ENCODE measurements at places on chromosomes 3 and 15. TPM values are rescaled to one million over a fixed set of nuclear protein-coding genes. Genes with fewer than 3 reads are reported as not detected.

- DNase-seq: no peak
Measured at GRCh38 chr15:70151003-70151402, 53.3 kb upstream of the TLE3 start.

DNA sequence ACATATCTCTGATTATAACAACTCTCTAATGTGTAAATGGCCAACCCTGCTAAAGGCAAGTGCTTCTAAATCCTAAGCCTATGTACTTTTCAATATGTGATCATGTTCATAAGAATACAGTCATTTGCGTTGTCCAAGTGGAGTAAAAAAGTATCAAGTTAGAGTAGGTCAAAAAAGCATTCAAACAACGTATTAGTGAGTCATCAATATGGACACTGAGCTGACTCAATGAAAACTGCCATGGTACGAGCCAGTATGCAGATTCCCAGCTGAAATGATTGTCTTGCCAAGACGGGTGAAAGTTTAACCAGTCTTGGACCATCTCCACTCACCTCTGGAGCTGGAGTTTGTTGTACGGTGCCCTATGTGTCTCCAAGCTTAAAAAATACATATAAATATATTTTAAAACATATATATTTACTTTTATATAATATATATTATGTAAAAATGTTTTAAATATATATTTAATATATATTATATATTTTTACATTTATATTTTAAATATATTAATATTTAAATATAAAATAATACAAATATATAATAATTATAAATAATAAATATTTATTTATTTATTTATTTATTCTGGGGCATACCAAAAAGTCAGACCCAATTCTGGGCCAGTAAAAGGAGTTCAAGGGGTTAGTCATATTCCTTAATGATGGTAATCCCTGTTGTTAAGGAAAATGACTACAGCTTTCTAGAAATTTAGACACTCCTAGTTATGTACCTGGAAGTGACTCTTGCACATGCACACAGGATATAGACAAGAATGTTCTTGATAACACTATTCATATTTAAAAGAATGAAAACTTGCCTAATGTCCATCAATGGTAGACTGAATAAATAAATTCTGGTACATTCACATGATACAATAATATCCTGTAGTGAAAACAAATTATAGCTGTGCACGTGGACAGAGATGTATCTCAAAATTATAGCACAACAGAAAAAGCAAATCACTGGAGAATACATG, 27.2 kb downstream of the PLSCR4 start:
- DNase-seq: no peak

GRCh38 chr15:74383695-74384565, 16.5 kb upstream of the CYP11A1 start:
- DNase-seq: no peak

Gene NCK1
- 100 TPM for total RNA-seq

GRCh38 chr15:36468746-36469145, 110.7 kb upstream of the CDIN1 start:
- no peak for DNase-seq

DNA sequence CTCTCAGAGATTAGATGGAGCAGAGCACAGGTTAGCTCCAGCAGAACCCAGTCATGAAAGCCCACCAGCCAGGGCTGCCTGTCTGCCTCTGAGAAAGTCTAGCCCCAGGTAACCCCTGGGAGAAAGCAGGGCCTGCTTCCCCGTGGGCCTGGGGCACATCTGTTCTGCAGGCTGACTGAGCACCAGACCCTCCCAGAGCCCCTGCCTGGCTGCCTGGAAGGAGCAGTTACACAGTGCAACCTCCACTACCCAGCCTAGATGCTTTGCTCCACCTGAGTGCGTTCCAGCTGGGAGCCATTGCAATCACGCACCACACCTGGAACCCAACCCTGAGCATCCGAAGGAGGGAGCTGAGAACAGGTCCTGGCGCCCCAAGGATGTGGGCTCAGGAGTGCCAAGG, 24.7 kb upstream of the OR5K4 start:
- no peak for DNase-seq

- DNase-seq: no peak
Measured at GRCh38 chr3:134216191-134216764, 34.4 kb downstream of the RYK start.

DNA sequence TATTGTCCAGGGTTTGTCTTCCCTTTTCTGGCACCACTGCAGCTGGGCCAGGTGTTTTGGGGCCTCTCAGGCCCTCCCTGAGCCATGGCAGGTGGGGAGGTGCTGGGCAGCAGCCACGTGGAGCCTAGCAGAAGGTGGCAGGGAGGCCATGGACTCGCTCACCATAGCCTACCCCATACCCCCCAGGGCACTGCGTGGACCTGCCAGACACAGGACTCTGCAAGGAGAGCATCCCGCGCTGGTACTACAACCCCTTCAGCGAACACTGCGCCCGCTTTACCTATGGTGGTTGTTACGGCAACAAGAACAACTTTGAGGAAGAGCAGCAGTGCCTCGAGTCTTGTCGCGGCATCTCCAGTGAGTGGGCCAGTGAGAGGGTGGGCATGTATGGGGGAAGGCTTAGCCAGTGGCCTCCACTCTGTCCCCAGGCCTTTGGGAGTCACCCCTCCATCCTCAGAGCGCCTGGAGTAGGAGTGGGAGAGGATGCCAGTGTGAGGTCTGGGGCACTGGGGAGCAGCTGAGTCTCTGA, 11.9 kb downstream of the SPINT1 start:
- DNase-seq: no peak

Gene ADCY5
- 22.7 TPM for total RNA-seq

Gene TSC22D2
- 14.4 TPM for total RNA-seq

DNA sequence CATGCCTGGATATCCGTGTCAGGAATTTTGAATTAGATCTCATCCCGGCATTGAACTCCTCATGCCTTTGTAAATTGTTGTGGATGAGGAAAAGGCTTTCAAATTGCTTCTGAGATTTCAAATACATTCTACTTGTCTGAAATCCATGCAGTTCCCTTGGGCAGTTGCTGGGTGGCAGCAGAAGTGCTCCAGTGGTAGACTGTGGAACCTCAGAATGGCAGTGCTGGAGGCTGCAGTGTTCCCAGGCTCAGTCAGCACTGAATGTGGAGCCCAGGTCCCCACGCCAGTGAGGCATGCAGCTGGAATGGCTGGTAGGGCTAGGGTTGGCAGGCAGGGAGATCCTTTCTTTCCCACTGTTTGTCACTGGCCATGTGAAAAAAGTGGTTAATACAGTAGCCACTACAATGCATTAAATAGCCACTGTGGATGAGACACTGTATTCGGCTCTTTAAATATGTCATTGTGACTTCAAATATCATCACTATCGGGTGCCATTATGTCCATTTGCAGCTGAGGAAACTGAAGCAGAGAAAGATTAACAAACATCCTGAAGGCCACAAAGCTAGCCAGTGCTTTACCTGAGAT, 98.6 kb downstream of the TPRG1 start:
- DNase-seq: no peak

DNA sequence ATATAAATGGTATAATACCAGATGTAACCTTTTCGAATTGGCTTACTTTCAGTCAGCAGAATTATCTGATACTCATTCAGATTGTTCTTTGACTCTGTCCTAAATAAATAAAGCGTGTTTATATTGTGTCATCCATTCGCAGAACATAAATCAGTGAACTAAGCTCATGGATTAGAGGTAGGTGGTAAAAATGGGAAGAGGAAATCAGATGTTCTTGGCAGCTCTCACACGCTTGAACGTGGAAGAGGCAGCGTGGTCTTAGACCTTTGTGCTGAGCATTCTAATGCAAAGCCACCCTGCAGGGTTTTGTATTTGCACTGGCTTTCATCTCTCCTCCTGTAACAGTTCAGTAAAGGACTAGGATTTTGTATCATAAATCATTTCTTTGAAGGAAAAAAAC, 441.4 kb downstream of the GABRG3 start:
- DNase-seq: no peak

Gene ITGA11
- 12.1 TPM for total RNA-seq

DNA sequence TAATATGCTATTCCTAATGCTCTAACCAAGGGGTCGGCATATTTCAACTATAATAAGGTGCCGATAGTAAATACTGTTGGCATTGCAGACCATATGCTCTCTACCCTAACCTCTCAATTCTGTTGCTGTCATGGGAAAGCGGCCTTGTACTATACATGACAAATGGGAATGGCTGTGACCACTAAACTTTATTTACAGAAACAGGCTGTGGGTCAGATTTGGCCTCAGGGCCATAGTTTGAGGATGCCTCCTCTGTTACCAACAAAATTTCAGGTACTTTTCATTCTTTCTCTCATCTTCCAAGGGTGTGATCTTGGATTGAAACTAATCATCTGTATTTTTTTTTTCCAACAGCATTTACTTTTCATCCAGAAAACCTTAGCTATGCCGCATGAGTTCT, 242.0 kb downstream of the MAGI1 start:
- DNase-seq: no peak

DNA sequence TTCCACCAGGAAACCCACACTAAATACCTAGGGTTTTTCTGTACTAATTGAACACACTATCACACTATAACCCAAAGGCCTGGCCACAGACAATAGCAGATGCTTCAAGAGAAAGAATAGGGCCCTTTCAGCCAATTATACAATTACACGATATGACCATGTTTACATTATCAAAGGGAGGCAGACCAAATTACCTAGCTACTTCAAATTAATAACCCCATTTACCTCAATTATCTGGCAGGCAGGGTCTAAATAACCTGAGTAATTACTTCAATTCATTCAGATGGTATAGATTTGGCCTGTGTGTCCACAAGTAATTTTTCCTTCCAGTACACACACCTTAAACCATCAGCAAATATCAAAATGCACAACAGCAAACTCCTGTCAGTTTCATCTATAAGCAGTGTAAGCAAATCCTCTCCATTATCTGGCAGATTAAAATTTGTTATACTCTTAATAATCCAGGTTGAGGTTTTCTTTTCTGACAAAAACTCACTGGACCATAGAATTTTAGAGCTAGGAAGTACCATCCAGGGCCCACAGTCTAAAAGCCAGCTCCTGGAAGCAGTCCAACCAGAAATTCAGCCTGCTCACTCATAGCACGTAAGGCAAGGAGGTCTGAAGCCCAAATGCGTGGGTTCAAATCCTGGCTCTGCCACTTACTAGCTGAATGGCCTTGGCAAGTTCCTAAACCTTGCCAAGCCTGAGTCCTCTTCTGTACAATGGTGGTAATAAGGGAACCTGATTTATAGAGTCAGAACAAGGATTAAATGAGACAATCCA, 51.8 kb downstream of the RFTN1 start:
- no peak for DNase-seq

Gene SIDT1
- 5.5 TPM for total RNA-seq

DNA sequence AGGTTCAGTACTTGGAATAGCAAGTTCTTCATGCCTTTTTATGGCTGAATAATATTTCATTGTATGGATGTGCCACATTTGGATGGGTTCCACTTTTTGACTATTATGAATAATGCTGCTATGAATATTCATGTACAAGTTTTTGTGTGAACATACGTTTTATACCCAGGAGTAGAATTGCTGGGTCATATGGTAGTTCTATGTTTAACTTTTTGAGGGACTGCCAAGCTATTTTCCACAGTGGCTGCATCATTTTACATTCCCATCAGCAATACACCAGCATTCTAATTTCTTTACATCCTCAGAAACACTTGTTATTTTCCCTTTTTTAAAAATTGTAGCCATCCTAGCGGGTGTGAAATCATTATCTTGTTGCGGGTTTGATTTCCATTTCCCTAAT, 76.0 kb upstream of the PRR20G start:
- DNase-seq: no peak

Gene CHRM5
- 0.44 TPM for total RNA-seq

- no peak for DNase-seq
Measured at GRCh38 chr3:38582316-38582715, 67.2 kb downstream of the SCN5A start.

DNA sequence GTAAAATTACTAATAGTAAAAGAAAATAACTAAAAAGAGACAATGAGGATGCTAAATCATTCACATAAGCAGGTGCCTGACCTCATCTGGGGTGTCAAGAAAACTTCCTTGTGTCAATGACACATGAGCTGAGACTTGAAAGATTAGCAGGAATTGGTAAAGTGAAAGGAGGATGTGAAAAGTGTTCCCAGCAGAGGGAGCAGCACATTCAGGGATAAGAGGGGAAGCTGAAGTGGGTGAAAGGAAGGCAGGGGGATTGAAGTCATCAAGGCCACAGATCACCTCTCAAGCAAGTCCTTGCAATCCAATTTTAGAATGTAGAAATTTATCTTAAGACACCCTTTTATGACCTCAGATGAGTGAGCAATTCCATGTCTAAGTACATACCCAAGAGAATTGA, 60.2 kb upstream of the ACP3 start:
- no peak for DNase-seq

Gene PLSCR4
- 108 TPM for total RNA-seq

DNA sequence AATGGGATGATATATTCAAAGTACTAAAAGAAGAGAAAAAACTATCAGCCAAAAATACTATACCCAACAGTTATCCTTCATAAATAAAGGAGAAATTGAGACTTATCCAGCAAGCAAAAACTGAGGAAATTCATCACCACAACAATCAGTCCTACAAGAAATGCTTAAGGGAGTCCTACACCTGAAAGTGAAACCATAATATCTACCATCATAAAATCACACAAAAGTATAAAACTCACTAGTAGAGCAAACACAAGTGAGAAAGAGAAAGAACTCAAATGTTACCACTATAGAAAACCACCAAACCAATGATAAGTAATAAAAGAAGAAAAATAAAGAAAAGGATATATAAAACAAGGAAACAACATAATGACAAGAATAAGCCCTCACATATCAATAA, 103.6 kb upstream of the NEO1 start:
- no peak for DNase-seq

Gene ATP13A5
- total RNA-seq: under 0.01 TPM

Gene VEPH1
- 6.1 TPM for total RNA-seq

- peak; percentile 34 for DNase-seq
Measured at GRCh38 chr3:111338059-111338698, 203.8 kb upstream of the CD96 start.

Gene MINAR1
- total RNA-seq: 0.22 TPM

Gene HDC
- total RNA-seq: 1.5 TPM

GRCh38 chr3:178982137-178982536, 89.5 kb downstream of the ZMAT3 start:
- no peak for DNase-seq

DNA sequence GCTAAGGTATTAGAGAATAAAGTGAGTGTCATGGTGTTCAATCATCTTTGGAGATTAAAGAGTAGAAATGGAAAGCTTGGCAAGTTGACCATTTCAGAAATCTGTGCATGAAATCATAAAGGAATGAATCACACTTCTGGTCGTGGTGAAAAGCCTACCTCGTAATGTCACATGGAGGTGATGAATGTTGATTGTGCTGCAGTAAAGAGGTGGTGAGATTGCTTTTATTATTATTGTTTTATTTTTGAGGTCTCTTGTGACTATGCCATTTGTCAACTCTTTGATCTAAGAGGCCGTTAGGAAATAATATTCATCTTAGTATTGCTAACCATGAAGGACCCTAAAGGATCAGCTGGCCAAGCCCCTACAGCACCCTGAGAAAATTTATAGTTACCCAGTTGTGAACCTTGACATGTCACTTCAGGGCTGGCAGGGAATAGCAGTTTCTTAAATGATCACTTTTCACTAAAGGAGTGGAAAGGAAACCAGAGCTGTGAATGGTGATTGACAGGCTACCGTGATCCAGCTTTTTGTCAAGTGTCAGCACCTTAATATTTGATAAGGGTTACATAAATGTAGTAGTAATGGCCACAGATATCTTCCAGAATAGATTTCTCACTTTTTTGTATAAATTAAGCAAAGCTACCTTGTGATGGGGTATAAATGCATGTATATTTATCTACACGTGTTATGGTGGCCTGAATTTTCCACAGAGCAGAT, 203.9 kb downstream of the PTPRG start:
- no peak for DNase-seq

Measured in tibial nerve (tissue), 4 donors.